Activated CD8-positive, alpha-beta memory T cell treated with anti-CD3 and anti-CD28 coated beads for 1 hour (primary cell): ENCODE measurements at places on chromosomes 7 and 10.

- DNase-seq, result no peak
These were observed 27.8 kb downstream of the HEPACAM2 start for GRCh38 chr7:93198472-93198871.

GRCh38 chr10:31820778-31821369 lies 107.8 kb downstream of the ARHGAP12 start:
- DNase-seq, result no peak

GRCh38 chr7:37187179-37187578 lies 261.5 kb downstream of the ELMO1 start:
- DNase-seq, result no peak

GRCh38 chr7:90424720-90425119 lies 21.5 kb downstream of the CLDN12 start:
- DNase-seq, result no peak

- no peak for DNase-seq
These were observed 163.6 kb upstream of the PHYHIPL start for GRCh38 chr10:59012839-59013238.

DNA sequence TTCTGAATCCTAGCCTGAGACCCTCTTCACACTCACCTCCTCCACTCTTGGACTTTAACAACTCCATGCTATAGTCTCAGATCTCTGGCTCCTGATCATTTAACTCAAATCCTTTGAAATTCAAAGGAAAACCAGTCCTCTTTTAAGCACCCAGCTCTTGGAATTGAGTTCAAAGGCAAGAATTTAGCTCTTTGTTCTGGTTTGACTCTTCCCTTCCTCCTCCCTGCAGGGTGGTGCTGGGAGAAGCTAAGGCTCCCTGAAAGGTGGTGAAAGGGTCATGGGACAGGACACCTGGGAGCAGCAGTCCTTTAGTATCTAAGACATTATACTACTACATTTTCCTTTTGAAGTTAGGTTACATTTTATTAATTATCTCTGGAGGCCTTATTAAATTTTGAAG lies 259.4 kb downstream of the CCSER2 start:
- DNase-seq, result no peak

DNA sequence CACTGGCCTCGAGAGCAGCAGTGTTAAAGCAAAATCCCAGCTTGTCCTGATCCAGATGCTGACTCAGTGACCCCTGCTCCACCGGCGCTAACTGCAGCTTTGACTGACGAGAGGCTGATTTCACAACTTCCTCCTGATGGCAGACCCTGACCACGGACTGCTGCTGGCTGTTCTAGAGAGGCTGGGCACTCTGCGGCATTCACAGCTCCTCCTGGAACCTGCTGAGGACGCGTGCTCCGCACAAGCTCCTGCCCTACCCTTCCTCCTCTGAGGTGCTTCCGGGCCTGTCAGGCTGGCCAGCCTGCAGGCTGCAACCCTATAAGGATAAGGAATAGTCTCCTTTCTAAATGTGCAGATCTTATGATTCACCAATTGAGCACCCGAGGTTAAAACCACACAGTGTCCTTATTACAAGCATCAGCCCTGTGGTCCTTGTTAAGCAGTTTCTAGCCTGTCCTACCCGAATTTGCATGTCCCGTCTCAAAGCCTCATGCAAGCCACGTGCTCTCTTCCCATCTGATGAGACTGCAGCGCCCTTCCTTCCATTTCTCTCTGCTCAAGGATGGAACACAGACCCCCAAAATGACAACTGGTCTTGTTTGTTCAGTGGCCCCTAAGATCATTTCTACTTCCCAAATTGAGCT lies 35.5 kb upstream of the NCAPG2 start:
- no peak for DNase-seq

DNA sequence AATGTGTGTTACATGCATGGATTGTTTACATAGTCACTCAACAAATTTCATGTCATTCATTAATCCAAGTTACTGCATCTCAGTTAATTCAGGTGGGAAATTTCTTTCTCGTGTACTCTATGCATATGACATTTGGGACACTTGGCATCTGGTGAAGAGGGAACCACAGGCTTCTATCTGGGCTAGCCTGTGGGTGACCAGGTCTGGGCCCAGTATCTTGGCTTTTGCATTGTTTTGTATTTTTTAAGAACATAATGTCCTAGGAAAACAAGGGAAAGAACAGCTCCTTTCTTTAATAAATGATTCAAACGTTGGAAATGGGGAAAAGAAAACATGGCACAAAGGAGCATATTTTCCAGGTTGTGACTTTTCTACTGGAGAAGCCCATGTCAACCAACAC lies 331.1 kb downstream of the WDR11 start:
- DNase-seq, result no peak

DNA sequence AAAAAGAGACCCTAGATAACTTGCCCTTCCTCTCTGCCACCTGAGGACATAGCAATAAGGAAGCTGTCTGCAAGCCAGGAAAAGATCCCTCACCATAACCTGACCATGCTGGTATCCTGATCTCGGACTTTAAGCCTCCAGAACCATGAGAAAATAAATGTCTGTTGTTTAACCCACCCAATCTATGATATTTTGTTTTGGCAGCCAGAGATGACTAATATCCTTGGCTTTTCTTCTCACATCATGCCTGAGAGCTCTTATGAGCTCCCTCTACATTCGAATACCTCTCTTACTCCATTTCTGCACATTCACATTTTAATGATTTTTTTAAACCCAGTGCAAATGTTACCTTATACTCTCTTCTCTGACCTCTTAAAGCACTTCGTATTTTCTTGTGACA lies 214.0 kb upstream of the CHRM2 start:
- DNase-seq, result no peak

DNA sequence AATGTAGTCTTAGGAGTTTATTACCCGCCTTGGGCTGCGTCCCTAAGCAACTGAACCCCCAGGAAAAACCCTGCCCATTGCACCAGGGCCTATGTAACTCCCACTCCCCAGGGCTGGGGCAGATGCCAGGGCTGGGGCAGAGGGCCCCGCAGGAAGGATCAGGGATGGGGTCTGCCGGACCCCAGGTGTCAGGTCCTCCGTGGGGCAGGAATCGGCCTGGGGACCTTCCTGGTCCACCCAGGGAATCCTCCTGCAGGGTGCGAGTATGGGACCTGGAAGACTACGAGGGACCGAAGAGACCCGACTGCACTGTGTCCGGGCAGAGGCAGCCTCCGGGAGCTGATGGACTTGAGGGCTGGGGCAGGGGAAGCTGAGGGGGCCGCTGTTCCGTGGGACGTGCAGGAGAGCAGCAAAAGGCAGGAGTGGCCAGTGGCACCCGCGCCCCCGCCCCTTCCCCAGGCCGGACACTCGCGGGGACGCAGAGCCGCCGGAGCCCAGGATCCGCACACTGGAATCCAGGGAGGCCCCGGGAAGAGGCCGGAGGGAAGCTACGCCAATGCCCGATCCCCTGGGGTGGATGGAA lies 2.5 kb upstream of the ATP5MF start:
- no peak for DNase-seq

- DNase-seq, result no peak
These were observed 50.1 kb upstream of the ADRB1 start for GRCh38 chr10:113993489-113993991.
